ENCODE measurements at places on chromosomes 12 and 14.

GRCh38 chr12:125797421-125798175, 732.4 kb downstream of the AACS start:
- no peak for DNase-seq

GRCh38 chr12:6122201-6122600, 2.3 kb downstream of the VWF start:
- no peak for DNase-seq

- DNase-seq: no peak
Observed at GRCh38 chr14:68986926-68987652, 8.0 kb upstream of the ACTN1 start.

GRCh38 chr12:54065677-54066076, 12.0 kb downstream of the HOXC4 start:
- no peak for DNase-seq

DNA sequence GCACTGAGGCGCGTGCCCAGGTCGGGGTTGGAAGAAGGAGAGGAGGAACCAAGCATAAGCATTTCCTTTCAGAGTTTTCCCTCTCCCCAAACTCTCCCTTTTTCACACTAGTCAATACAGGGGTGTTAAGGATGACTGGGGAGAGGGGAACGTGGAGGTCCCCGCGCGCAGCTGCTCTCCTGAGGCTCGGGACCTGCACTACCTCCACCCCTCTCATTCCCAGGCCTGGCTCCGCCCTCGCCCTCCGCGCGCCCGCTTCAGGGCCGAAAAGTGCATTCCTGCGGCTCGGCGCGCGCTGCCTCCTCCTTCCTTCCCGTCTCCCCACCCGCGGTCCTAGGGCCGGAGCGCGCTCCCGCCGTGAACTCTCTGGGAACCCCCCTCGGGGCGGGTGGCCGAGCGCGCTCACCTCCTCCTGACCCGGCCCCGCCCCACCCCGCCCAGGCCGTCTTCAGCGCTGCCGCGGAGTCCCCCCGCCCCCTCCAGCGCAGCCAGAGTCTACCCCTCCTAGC, 11.3 kb downstream of the RARG start:
- peak; percentile 78 for DNase-seq

All from T-helper 17 cell (primary cell).